Activated CD4-positive, alpha-beta T cell treated with anti-CD3 and anti-CD28 coated beads for 4 hours (primary cell): ENCODE measurements at places on chromosomes 12 and 14.

DNA sequence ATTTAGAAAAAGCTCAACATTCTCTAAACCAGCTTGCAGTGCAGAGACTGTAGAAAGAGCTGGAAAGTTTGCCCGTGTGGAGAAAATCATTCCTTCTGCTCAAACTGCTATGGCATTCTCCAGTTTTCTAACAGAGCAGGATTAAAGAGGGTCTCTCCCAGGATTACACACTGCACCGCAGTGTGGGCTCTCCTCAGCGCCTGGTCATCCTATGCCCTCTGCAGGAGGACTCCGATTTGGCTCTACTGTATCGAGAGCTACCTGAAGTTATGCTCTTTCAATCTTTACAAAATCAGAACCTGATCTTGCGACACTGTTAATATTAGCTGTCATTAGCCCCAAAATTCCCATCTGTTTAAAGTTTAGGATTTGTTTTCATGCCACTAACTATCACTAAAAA lies 33.0 kb downstream of the BHLHE41 start:
- no peak for DNase-seq

- peak; percentile 33 for DNase-seq
These were observed 35.4 kb upstream of the TMEM179 start for GRCh38 chr14:104639885-104640548.

DNA sequence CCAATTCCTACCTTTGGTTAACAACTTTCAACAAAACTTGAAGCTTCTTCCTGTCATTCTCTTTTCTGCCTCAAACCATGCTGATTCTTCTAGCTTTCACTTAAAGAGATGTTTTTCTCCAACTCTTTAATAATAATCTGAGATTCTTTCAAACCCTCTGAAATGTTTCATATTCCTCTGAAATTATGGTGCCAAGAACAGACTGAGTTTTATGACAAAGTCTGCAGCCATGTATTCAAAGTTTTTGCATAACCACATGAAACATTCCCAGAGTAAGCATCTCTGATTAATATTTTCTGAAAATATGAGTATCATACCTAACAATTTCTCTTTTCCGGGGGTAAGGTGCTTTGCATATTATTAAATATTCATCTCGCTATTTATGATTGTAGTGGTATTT lies 59.1 kb upstream of the DCN start:
- DNase-seq, result no peak

- no peak for DNase-seq
These were observed 104.2 kb upstream of the ABCD2 start for GRCh38 chr12:39723831-39724230.

GRCh38 chr12:16437926-16438325 lies 90.5 kb downstream of the MGST1 start:
- DNase-seq, result no peak

DNA sequence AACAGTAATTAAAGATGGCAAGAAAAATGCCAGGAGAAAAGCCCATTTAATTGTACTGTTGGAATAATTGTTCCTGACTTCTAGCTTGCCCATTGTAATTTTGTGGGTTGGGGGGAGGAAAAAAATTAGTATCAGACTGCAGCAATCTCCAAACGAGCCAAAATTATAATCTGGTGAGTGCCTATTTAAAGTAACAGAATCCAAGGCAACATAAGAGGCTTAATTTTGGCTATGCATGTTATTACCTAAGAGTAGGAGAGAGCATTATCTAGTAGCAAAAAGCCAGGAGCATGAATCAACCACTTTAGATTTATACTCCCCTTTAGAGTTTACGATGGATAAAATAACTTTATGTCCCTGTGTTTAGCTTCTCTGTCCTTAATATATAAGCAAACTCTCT lies 14.6 kb upstream of the DENND5B start:
- DNase-seq, result no peak

GRCh38 chr12:108473400-108474055 lies 41.5 kb upstream of the FICD start:
- no peak for DNase-seq

GRCh38 chr12:5014269-5014668 lies 29.4 kb upstream of the KCNA5 start:
- DNase-seq, result no peak

GRCh38 chr14:103738701-103739451 lies 23.3 kb downstream of the ZFYVE21 start:
- no peak for DNase-seq

- no peak for DNase-seq
These were observed 1.7 kb downstream of the LMBR1L start for GRCh38 chr12:49108958-49109404.

DNA sequence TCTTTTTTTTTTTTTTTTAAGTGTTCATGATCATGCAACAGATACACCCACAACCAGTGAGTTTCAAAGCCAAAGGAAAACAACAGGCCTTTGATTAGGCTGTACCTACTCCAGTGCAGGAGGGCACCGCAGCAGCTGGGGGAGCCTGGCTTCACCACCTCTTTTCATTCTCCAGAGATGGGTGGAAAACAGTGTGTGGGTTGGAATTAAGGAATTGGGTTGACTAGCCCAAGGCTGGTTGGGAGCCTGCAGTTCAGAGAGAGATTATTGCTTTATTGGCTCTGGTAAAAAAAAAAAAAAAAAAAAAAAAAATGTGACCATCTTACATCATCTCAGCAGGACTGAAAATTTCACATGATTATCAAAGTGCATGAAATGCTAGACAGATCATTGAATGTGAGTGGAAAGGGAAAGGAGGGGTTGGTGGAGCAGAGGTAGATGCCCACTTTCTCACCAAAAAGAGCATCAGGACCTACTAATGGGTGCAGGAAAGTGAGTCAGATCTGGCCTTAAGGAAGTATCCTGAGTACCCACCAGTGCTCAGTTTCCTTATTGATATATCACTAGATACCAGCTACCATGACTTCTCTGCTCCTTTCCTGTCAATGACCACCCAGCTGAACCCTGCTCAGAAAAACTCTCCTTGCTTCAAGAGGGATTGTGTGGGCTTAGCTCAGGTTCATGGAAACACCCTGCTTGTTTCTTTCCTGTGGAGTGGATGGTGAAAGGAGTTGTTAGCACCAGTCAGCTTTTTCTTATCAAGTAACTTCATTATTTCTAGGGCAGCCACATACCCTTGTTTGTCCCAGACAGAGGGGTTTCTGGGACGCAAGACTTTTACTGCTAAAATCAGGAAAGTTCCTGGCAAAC lies 54.8 kb upstream of the DYRK2 start:
- DNase-seq, result no peak

DNA sequence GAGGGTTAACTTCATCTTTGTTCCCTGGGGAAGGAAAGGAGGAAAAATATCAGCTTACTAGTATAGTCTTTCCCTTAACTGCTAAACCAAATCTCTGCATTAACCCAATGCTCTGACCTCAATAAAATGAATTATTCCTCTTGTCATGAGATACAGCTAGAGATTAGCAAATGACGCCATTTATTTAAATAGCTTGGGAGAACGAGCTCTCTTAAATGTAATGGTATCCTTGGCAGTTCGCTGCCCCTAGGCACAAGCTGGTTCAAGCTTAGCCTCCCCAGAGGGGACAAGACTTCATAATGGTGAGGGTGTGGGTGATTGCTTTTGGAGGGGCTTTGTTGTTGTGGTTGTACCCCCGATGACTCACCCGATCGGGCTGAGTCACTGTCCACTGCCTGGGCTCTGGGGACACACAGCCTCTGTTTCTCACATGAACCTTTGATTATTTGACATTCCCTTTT lies 19.6 kb downstream of the FNTB start:
- DNase-seq, result no peak

- DNase-seq, result no peak
These were observed 160.8 kb upstream of the ALG10B start for GRCh38 chr12:38155526-38156496.

- DNase-seq, result no peak
These were observed 50.5 kb downstream of the SAMD4A start for GRCh38 chr14:54617467-54617866.

DNA sequence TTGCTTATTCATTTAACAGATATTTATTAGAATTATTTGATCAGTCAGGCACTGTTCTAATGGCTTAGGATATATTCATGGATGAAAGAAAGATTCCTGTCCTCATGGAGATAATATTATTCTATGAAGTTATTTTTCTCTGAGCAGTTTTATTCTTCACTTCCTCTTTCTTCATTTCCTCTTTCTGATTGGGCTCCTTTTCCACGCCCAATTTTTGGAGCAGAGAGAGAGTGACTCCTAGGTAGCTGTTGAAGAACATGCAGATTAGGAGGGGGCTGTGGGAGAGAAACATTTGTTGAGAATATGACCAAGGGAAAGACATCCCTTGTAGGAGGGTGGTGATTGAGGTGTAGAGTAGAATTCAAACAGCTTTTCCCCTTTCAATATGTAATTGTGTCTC lies 6.0 kb upstream of the YARS2 start:
- DNase-seq, result no peak

GRCh38 chr12:92469837-92470236 lies 233.0 kb upstream of the PLEKHG7 start:
- DNase-seq, result no peak

DNA sequence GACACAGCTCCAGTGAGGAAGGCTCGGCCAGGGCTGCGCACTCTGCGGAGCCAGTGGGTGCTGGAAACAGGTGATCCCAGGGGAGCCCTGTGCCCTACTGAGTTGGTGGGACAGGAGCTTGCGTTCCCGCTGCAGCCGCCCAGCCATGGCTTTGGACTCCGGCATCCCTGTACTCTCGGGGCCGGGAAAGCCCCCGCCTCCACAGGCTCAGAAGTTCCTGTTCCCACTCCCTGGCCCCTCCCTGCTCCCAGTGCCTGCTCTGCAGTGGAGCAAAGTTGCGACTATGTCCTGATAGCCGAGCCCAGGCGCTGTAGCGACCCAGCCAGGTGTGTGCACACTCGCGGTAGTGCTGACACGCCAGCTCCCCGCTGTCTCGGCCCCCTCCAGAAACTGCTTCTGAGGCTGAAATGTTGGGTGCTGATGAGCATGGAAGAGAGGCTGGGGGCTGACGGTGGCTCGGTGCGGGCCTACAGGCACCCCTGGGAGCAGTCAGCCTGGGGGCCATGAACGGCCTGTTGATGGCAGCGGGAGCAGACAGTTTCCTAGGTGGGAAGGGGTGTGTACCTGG lies 344.6 kb upstream of the MGAT4C start:
- DNase-seq, result no peak

DNA sequence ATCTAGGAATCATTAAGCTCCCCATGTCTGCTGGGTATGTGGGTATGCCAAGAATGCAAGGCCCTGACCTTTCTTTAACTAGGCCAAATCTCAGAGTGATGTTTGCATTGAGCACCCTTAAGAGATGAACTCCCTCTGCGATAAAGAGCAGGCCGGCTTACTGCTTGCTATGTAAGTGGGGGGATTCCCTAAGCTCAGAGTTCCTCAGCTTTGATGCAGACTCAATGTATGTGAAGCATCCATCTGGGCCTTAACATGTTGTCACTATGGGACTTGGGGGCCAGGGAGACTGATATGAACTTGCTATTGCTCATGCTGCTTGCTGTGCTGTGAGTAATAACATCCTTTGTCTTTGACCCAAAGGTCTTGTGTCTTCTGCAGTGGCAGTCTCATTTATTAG lies 149.7 kb downstream of the C12orf75 start:
- DNase-seq, result no peak

- no peak for DNase-seq
These were observed 367.6 kb upstream of the PRICKLE1 start for GRCh38 chr12:42957136-42957535.

- DNase-seq, result no peak
These were observed 1312.7 kb upstream of the USP15 start for GRCh38 chr12:60947533-60947932.

DNA sequence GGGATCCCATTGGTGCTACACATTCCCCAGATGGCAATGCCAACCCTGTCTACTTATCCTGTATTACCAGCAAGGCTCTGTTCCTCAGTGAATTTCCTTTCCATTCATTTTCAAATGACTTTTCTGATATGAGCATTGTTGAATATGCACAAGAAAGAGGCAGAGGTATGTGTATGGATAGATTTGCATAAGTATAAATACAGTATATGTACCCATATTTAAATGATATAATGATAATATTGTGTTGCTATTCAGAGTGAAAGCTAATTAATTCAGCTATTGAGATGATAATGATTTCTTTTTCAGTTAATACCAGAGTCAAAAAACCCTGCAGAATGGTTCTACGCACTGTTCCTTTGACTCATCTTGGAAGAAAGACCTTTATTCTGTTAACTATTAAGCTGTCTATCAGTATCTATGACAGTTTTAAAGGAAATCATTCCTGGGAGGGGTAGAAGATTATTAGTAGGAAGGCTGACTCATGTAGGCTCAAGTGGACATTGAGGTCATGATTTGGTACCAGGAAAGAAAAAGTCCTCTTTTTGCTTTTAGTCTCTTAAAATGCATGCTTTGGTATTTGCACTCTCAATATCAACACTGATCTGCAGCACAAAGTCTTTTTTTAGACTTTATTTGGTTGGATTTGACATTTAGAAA lies 44.9 kb upstream of the GAS2L3 start:
- DNase-seq, result no peak

DNA sequence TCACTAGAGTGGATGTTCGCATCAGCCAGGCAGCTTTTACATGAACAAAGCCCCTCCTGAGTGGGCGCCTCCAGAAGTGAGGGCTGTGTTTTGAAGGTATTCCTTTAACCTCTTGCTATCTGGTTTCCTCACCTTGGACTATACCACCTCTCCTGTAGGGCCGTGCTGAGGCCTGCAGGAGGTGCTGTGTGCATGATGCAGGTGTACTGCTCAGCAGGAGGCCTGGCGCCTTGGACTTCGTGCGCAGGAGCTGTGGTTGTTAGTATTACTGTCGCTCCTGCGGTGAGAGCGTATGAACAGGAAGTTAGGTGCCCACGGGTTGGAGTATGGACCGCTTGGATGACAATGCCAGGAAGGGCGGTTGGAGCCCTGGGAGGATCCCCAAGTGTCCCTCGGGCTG lies 130.7 kb downstream of the TSPAN9 start:
- no peak for DNase-seq

- no peak for DNase-seq
These were observed 71.9 kb upstream of the GNPNAT1 start for GRCh38 chr14:52863334-52863700.

DNA sequence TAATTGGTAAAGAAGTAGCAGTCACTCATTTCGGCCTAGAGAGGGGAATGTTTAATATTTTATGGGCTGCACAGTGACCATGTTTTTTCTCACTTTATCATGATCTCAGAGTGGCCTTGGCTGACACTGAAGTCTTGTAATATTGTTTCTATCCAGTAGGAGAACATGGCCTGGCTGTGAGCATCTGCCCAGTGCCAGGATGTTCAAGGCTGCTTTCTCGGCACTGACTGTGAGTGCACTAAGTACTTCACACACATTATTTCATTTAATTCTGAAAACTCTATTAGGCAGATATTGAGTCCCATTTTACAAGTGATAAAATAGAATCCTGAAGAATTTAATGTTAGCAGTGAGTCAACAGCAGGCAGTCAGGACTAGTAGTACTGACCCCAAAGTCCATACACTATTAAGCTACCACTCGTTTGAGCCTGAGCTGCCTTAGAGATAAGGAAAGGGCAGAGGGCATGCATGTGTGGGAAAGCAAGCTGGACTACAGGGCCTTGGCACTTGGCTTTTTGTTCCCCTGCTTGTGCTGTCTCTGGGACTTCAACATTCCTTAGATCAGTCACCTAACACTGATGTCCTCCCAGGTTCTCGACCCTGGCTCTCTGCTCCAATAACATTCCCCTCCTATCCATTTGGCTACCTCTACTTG lies 42.2 kb upstream of the APPL2 start:
- DNase-seq, result no peak
